Activated naive CD4-positive, alpha-beta T cell treated with anti-CD3 and anti-CD28 coated beads for 36 hours (primary cell): ENCODE measurements at places on chromosomes 1 and 21. TPM values are rescaled to one million over a fixed set of nuclear protein-coding genes. Genes with fewer than 3 reads are reported as not detected.

Gene IPO13
- 12.4 TPM for total RNA-seq

Gene LRRN2
- not detected for total RNA-seq

Gene REN
- total RNA-seq: not detected

DNA sequence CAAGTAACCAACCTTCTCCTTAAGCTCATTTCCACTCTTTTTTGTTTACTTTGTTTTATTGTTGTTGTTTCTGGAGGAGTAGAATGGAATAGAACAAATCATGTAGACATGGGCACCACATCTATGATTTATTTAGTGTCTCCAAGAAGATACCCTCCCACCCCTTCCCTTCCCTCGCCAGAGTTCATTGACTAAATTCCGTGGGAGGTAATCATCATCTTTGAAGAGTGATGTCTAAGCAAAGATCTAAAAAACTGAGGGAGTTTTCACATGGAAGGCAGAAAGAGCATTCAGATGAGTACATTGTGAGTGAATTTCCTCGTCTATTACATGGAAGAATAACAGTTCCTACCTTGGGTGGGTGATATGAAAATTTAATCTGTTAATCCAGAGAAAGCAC, 136.2 kb downstream of the SEC16B start:
- H3K4me1 ChIP-seq: no peaks in the 10 kb centered on the region
- no peak for DNase-seq
- no peak overlapping the region for H3K27ac ChIP-seq
- H3K36me3 ChIP-seq: no peaks in the 10 kb centered on the region
- no peak overlapping the region for H3K4me3 ChIP-seq
- H3K27me3 ChIP-seq: peaks cover 2% of the 10 kb centered on the region

Gene INAVA
- not detected for total RNA-seq

DNA sequence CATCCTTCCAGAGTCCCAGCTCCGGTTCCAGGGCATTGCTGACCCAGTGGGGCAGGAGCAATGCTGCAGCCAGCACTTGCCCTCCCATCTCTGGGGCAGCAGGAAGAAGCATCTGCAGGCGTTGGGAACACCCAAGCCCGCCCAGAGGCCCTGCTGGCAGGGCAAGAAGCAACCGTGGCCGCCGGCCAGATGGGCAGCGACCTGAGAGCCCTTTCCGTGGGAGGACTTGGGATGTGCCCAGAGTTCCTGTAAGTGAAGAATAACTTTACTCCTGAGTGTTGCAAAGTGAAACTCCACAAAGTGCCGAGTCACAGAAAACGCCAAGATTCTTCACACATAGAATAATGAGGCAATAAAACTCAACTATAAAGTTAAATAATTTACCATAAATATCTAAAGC, 46.0 kb downstream of the GRIK3 start:
- H3K27me3 ChIP-seq: peaks cover 14% of the 10 kb centered on the region
- no peak for DNase-seq
- no peaks in the 10 kb centered on the region for H3K36me3 ChIP-seq
- H3K4me1 ChIP-seq: no peaks in the 10 kb centered on the region
- no peak overlapping the region for H3K27ac ChIP-seq
- no peak overlapping the region for H3K4me3 ChIP-seq

Gene CDC42BPA
- total RNA-seq: 5.0 TPM

DNA sequence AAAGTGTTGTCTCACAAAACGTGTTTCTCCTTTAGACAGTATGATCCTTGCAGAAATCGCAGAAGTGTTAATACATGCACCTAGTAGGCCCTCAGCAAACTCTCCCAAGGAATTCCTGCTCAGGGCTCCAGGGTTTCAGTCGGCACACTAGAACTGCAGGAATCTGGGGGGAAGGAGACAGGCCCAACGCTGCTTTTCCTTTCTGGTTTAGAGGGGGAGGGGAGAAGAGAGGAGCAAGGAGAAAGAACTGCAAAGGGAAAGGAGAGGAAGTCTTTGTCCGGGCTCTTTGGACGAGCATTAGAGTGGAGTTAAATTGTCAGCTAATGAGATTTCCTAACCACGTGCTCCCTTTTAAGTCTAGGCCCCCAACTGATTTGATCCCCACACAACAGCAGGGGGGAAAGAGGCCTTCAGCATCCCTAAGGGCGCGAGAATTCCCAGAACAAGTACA, 103.7 kb upstream of the SOD1 start:
- H3K4me3 ChIP-seq: no peak overlapping the region
- H3K36me3 ChIP-seq: peaks cover 4% of the 10 kb centered on the region
- H3K4me1 ChIP-seq: peaks cover 44% of the 10 kb centered on the region
- no peak overlapping the region for H3K27ac ChIP-seq

DNA sequence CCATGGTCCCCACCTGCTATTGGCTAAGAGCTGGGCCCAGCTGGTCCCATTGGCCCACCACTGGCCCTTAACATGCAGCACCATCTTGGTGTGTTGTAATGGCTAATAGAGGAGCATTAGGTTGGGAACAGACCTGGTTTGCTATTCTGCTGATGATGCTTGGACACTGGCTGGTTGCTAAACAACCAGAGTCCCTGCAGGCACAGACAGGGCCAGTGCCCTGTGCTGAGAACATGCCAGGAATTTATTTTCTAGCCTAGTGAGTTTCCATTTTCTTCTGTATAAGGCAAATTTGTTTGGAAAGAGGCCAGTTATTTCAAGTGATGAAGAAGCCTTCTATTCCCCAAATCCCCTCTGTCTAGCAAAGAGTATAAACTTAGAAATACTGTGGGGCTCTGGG, 42.9 kb upstream of the TDRD10 start:
- no peak for DNase-seq
- no peak overlapping the region for H3K27ac ChIP-seq
- H3K36me3 ChIP-seq: peaks cover 26% of the 10 kb centered on the region
- H3K27me3 ChIP-seq: no peaks in the 10 kb centered on the region
- H3K4me1 ChIP-seq: peaks cover 45% of the 10 kb centered on the region

DNA sequence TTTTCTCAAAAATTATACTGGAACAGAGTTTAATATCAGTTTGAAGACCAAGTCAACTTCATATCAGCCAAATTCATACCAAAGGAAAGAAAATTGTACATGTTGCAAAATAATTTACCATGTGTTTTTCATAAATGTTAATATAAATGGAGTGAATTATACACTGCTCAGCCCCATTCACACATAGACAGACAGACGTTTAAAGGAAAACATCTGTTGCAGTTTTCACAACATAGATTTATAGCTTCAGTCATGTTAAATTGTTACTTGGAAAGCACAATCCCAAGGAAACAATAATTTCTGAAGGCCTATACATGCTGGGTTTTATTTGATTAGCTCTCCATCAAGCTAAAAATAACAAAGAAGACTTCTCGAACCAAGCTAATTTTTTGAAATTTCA, 27.8 kb upstream of the HYI start:
- no peak overlapping the region for H3K27ac ChIP-seq
- H3K4me1 ChIP-seq: peaks cover 3% of the 10 kb centered on the region
- no peaks in the 10 kb centered on the region for H3K36me3 ChIP-seq
- no peak overlapping the region for H3K4me3 ChIP-seq
- H3K27me3 ChIP-seq: peaks cover 7% of the 10 kb centered on the region

- no peak for DNase-seq
- H3K36me3 ChIP-seq: no peaks in the 10 kb centered on the region
- H3K4me1 ChIP-seq: peaks cover 3% of the 10 kb centered on the region
- H3K4me3 ChIP-seq: no peak overlapping the region
These were observed 90.9 kb upstream of the KCNK1 start for GRCh38 chr1:233523047-233523446.

GRCh38 chr1:31529999-31530684, 46.2 kb upstream of the TINAGL1 start:
- no peak for DNase-seq
- no peak overlapping the region for H3K27ac ChIP-seq
- no peak overlapping the region for H3K4me3 ChIP-seq
- peaks cover 9% of the 10 kb centered on the region for H3K27me3 ChIP-seq
- H3K36me3 ChIP-seq: no peaks in the 10 kb centered on the region

Gene C1orf141
- total RNA-seq: 0.25 TPM

- no peak for DNase-seq
- no peak overlapping the region for H3K4me3 ChIP-seq
- H3K27ac ChIP-seq: peak overlapping the region; percentile 1
- peaks cover 32% of the 10 kb centered on the region for H3K4me1 ChIP-seq
- H3K27me3 ChIP-seq: no peaks in the 10 kb centered on the region
- peaks cover 2% of the 10 kb centered on the region for H3K36me3 ChIP-seq
These were observed 181.6 kb upstream of the CACYBP start for GRCh38 chr1:174818014-174818616.

GRCh38 chr1:1827089-1827848, 49.0 kb upstream of the NADK start:
- no peak overlapping the region for H3K27ac ChIP-seq
- peaks cover 39% of the 10 kb centered on the region for H3K4me1 ChIP-seq
- no peaks in the 10 kb centered on the region for H3K27me3 ChIP-seq
- no peak overlapping the region for H3K4me3 ChIP-seq
- H3K36me3 ChIP-seq: peaks cover 17% of the 10 kb centered on the region

DNA sequence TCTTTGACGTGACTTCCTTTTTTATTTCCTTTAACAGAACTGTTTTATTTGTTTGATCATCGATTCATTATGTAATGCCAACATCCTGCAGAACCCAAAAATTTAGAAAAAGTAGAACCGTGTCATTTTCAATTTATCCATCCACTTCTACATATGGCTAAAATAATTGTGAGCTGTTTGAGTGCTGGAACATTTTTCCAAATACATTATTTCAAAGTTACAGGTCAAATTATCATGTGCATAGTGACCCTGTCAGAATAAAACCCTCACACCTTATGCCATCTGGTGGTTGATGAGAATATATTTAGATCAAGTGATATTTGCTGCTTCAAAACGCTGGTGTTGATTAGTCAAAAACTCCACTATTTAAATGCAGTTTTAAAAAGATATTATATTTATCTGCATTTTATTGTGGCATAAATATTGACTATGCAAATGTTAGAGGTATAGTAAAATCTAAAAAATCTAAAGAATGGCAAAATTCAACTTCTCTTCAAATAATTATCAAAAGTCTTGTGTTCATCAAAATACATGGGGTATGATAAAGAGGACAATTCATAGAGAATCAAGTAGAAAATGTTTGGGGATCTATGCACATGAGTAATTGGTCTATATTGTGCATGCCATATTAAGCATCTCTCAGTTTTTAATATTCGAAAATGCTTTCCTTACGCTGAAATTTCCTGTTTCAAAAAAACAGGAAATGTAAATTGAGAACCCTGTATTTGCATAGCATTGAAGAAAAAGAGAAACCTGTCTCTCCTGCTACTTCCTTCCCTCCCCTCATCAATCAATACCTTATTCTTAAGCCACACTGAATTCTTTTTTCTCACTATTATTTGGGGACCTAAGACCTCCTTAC, 39.7 kb downstream of the UBE2U start:
- H3K27ac ChIP-seq: no peak overlapping the region
- DNase-seq: no peak
- H3K36me3 ChIP-seq: no peaks in the 10 kb centered on the region
- peaks cover 4% of the 10 kb centered on the region for H3K27me3 ChIP-seq
- H3K4me1 ChIP-seq: peaks cover 21% of the 10 kb centered on the region

GRCh38 chr1:175419684-175420517, 227.3 kb upstream of the KIAA0040 start:
- no peak overlapping the region for H3K4me3 ChIP-seq
- no peak for DNase-seq
- peaks cover 3% of the 10 kb centered on the region for H3K4me1 ChIP-seq
- H3K36me3 ChIP-seq: no peaks in the 10 kb centered on the region
- H3K27ac ChIP-seq: no peak overlapping the region

- H3K27ac ChIP-seq: no peak overlapping the region
- no peaks in the 10 kb centered on the region for H3K36me3 ChIP-seq
- DNase-seq: no peak
These were observed 574.9 kb downstream of the PTPRU start for GRCh38 chr1:29811247-29811646.

GRCh38 chr1:26820784-26821269, 5.7 kb upstream of the ZDHHC18 start:
- H3K4me1 ChIP-seq: peaks cover 21% of the 10 kb centered on the region
- H3K4me3 ChIP-seq: peak overlapping the region; percentile 52
- no peaks in the 10 kb centered on the region for H3K36me3 ChIP-seq
- H3K27me3 ChIP-seq: no peaks in the 10 kb centered on the region
- peak overlapping the region; percentile 51 for H3K27ac ChIP-seq
- DNase-seq: peak; percentile 47

- peaks cover 4% of the 10 kb centered on the region for H3K4me1 ChIP-seq
- no peak overlapping the region for H3K4me3 ChIP-seq
- DNase-seq: no peak
- H3K27ac ChIP-seq: no peak overlapping the region
- no peaks in the 10 kb centered on the region for H3K36me3 ChIP-seq
These were observed 164.4 kb downstream of the PBX1 start for GRCh38 chr1:164723296-164723798.

GRCh38 chr1:102901996-102902395, 206.3 kb downstream of the COL11A1 start:
- no peak overlapping the region for H3K4me3 ChIP-seq
- no peak for DNase-seq
- no peaks in the 10 kb centered on the region for H3K36me3 ChIP-seq
- no peaks in the 10 kb centered on the region for H3K4me1 ChIP-seq

- DNase-seq: no peak
- H3K27ac ChIP-seq: no peak overlapping the region
- no peaks in the 10 kb centered on the region for H3K4me1 ChIP-seq
- no peak overlapping the region for H3K4me3 ChIP-seq
- peaks cover 9% of the 10 kb centered on the region for H3K36me3 ChIP-seq
These were observed 20.9 kb downstream of the TMEM53 start for GRCh38 chr1:44653107-44653964.

DNA sequence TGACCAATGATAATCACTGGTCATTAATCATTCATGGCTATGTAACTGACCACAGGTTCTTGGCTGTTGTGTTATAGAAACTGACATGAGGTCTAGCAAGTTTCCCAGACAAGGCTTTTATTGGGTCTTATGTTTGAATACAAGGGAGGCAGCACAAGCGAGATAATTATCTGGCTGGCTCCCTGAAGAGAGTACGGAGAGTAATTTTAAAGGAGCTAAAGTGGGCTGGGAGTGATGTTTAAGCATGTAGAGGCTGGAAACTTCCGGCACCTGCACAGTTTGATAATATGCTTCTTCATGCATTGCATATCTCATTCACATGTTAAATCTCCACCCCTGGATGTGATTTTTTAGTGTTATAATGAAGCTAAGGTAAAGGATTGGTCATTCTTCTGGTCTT, 116.2 kb upstream of the KCNK1 start:
- H3K4me1 ChIP-seq: no peaks in the 10 kb centered on the region
- DNase-seq: no peak
- no peaks in the 10 kb centered on the region for H3K36me3 ChIP-seq
- peaks cover 9% of the 10 kb centered on the region for H3K27me3 ChIP-seq

DNA sequence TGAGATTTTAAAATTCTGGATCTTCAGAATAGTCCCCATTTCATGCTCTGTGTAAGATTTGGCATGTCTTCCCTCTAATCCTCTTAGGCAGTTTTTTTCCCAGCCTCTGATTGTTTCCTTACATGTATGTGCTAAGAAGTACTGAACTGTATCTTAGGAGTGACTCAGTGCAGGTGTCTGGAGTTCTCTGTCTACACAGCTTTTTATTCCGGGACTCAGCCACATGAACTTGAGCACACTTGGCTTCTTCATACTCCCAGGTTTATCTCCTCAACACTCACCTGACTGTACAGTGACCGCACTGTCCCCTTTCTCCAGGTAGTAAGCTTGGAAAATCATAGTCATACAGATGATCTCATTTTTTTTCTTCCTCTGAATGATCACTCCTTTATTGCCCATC, 50.7 kb downstream of the SYT14 start:
- H3K4me3 ChIP-seq: no peak overlapping the region
- H3K27ac ChIP-seq: no peak overlapping the region
- no peaks in the 10 kb centered on the region for H3K36me3 ChIP-seq
- H3K27me3 ChIP-seq: peaks cover 18% of the 10 kb centered on the region
- DNase-seq: no peak
- H3K4me1 ChIP-seq: no peaks in the 10 kb centered on the region
